ENCODE measurements at places on chromosomes 12 and 14. TPM values are rescaled to one million over a fixed set of nuclear protein-coding genes. Genes with fewer than 3 reads are reported as not detected.

DNA sequence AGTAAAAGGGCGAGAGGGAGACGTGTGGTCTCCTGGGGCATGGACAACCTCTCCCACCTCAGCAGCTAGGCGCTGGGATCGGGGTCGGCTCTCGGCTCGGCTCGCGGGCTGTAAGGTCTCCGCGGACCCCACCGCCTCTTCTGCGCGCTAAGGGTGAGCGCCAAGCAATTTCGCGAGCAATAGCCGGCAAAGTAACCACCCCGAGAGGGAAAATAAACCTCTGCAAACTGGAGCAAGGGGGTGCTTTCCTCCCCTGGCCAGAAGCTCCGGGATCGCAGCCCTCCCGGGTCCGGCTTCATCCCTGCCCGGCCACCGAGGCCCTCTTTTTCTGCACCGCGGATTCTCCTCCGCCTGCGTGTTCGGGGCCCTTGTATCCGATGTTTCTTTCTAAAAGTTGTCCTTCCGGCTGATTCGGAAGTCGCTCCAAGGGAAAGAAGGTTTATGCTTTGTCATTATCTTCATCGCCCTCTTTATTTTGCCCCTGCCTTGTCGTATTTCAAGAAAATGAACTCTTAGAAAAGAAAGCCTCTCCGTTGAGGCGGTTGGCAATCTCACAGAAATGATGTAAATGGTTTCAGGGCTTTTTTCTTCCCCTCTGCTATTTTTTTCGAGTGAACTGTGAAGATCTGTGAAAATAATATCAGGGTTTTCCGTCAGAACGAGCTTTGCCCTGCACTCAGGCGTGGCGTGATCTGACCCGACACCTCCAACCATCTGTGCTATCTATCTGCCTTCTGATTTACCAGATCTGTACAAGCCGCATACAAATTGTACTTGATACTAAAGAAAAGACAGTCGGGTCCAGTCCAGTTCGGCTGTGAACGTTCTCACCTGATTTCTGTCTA is 1.7 kb upstream of the SIX6 start:
- H3K27ac ChIP-seq = no peak overlapping the region
- DNase-seq = no peak
- H3K36me3 ChIP-seq = no peaks in the 10 kb centered on the region
- H3K4me1 ChIP-seq = peaks cover 2% of the 10 kb centered on the region

GRCh38 chr12:79344855-79345847 is 345.6 kb downstream of the PAWR start:
- no peaks in the 10 kb centered on the region for H3K36me3 ChIP-seq
- no peak overlapping the region for H3K4me3 ChIP-seq
- H3K4me1 ChIP-seq = no peaks in the 10 kb centered on the region
- H3K27ac ChIP-seq = no peak overlapping the region
- peak; percentile 50 for DNase-seq

VSX2 gene
- total RNA-seq = not detected

DNA sequence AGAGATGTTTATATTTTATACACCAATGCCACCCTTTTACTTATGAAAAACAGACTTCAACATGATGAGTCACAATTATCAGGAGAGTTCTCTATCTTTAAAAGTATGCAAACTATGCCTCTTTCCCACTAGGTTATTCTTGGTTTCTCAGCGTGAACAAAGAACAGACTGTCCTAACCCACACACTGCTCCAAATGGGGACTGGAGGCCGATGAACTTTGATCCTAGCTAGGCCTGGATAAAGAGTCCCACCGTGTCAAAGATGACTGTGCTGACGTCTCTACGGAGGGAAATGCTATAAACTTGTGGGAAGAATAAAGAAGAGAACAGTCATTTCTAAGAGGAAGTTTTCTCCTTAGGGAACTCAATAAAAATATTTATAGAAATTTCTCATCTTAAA is 160.1 kb downstream of the EPS8 start:
- H3K27me3 ChIP-seq = no peaks in the 10 kb centered on the region
- DNase-seq = peak; percentile 98
- peaks cover 15% of the 10 kb centered on the region for H3K4me1 ChIP-seq

ALDH2 gene
- total RNA-seq = 12.5 TPM

DNA sequence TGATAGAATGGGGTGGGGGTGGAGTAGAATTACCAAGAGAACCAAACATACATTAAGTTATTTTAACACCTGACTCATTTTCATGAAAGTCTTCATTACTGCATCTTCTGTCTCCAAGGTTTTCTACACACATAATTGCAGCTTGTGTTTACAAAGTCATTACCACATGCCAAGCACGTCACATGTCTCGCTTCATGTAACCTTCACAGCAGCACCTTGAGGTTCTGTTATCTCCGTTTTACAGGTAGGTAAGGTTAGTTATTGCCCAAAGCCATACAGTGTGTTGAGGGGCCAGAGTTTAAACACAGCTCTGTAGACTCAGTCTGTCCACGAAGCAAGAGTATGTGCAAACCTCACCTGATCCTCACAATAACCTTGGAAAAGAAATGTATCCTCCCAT is 64.3 kb upstream of the RBM19 start:
- no peak for DNase-seq
- no peaks in the 10 kb centered on the region for H3K4me1 ChIP-seq
- H3K4me3 ChIP-seq = no peak overlapping the region
- peaks cover 1% of the 10 kb centered on the region for H3K27me3 ChIP-seq

PROX2 gene
- not detected for total RNA-seq

DNA sequence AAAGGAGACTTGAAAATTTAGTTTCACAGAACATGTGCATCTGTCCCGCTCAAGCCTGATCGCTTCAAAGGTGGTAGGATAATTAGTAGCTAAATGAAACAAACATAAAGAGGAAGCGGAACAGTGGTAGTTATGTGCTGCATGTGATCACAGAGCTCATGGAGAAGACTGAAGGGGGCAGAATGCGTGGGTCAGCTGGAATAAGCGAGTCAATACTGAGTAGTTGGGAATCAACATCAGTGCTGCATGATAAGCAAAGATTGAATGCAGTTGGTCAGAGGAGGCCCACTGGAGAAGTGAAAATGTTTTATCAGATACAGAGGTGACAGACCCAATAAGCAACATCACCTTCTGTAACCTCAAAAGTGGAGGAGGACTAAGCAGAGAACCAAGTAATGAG is 95.1 kb upstream of the RFX4 start:
- H3K27ac ChIP-seq = no peak overlapping the region
- no peaks in the 10 kb centered on the region for H3K36me3 ChIP-seq
- H3K27me3 ChIP-seq = no peaks in the 10 kb centered on the region

OR6C1 gene
- total RNA-seq = not detected

- no peaks in the 10 kb centered on the region for H3K36me3 ChIP-seq
- H3K4me3 ChIP-seq = no peak overlapping the region
- H3K27me3 ChIP-seq = peaks cover 52% of the 10 kb centered on the region
- no peaks in the 10 kb centered on the region for H3K4me1 ChIP-seq
- no peak for DNase-seq
Observed at GRCh38 chr14:56794088-56794556, 16.2 kb downstream of the OTX2 start.

STAB2 gene
- total RNA-seq = not detected

DNA sequence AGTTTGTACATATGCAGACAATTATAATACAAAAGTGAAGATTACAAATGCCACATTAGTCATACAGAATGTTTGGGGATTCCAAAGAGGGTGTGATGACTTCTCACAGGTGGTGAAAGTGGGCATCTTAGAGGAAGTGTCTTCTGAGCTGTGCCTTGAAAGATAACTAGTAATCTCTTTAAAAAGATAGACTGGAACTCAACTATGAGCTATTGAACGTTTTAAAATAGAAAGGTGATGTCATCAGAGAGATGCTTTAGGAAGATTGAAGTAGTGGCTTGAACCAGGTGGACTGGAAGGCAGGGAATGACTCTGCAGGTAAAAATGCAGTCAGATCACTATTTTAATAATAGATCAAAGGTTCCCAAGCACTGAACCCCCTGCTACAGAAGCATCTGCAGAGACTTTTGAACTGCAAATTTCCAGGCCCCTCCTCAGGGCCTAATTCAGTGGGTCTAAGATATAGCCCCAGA is 50.3 kb downstream of the SYT1 start:
- no peak for DNase-seq
- no peak overlapping the region for H3K27ac ChIP-seq
- no peaks in the 10 kb centered on the region for H3K27me3 ChIP-seq
- no peak overlapping the region for H3K4me3 ChIP-seq
- H3K4me1 ChIP-seq = no peaks in the 10 kb centered on the region

CLEC6A gene
- total RNA-seq = not detected

NRL gene
- 0.18 TPM for total RNA-seq

RPL10L gene
- not detected for total RNA-seq

GRCh38 chr14:49249022-49249421 is 337.2 kb downstream of the RPS29 start:
- H3K27me3 ChIP-seq = no peaks in the 10 kb centered on the region
- no peaks in the 10 kb centered on the region for H3K36me3 ChIP-seq
- no peaks in the 10 kb centered on the region for H3K4me1 ChIP-seq
- DNase-seq = peak; percentile 1

COL2A1 gene
- not detected for total RNA-seq

C12orf43 gene
- total RNA-seq = 12.5 TPM

GAS2L3 gene
- 15.6 TPM for total RNA-seq

DNA sequence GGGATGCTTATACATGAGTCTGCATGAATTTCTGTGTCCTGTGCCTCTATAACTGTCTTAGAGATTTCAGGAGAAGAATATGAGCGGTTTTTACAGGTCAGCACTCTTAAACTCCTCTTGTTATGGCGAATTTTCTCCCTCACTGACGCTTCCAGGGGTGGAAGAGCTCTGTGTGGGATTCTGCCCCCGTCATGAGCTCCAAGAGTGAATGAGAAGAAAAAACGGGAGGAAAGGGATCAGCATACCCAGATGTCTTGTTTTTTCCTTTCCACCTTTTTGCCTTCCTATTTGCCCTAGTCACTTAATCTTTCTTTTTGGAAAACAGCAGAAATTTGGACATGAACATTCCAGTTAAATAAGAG is 651 bp downstream of the PFKM start:
- peaks cover 5% of the 10 kb centered on the region for H3K27me3 ChIP-seq
- peak overlapping the region; percentile 36 for H3K27ac ChIP-seq
- peak overlapping the region; percentile 93 for H3K4me3 ChIP-seq
- DNase-seq = peak; percentile 41
- H3K36me3 ChIP-seq = peaks cover 2% of the 10 kb centered on the region

DNA sequence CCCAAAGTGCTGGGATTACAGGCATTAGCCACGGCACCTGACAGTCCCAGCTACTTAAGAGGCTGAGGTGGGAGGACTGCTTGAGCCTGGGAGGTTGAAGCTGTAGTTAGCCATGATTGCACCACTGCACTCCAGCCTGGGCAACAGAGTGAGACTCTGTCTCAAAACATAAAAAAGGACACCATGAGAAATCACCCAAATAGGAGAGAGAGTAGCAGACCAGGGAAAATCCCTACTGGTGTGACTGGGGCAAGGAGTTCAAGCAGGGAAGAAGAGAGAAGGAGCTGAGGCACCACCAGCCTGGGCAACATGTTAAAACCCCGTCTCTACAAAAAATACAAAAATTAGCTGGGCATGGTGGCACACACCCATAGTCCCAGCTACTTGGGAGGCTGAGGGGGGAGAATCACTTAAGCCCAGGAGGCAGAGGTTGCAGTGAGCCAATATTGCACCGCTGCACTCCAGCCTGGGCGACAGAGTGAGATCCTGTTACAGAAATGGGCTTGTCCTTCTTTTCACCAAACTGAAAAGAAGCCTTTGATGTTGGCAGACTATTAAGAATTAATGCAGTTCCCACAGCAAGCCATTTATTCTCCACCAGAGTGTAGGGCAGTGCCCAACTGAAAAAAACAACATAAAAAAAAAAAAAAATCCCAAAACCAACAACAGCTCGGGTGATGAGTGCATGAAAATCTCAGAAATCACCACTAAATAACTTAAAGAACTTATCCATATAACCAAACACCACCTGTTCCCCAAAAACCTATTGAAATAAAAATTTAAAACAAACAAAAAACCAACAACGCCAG is 4.5 kb upstream of the SRSF9 start:
- H3K27ac ChIP-seq = no peak overlapping the region
- H3K36me3 ChIP-seq = no peaks in the 10 kb centered on the region
- H3K4me3 ChIP-seq = no peak overlapping the region
- DNase-seq = no peak
- no peaks in the 10 kb centered on the region for H3K27me3 ChIP-seq

CD69 gene
- not detected for total RNA-seq

FLRT2 gene
- total RNA-seq = 11.1 TPM

GRCh38 chr12:108861878-108862587 is 4.7 kb upstream of the SSH1 start:
- no peaks in the 10 kb centered on the region for H3K27me3 ChIP-seq
- no peak overlapping the region for H3K27ac ChIP-seq
- H3K4me1 ChIP-seq = peaks cover 7% of the 10 kb centered on the region
- no peaks in the 10 kb centered on the region for H3K36me3 ChIP-seq

- no peaks in the 10 kb centered on the region for H3K27me3 ChIP-seq
- no peak for DNase-seq
- no peak overlapping the region for H3K27ac ChIP-seq
- H3K4me1 ChIP-seq = no peaks in the 10 kb centered on the region
Observed at GRCh38 chr12:81992461-81992860, 233.3 kb upstream of the PPFIA2 start.

- peaks cover 1% of the 10 kb centered on the region for H3K4me1 ChIP-seq
- no peak overlapping the region for H3K27ac ChIP-seq
- peaks cover 11% of the 10 kb centered on the region for H3K36me3 ChIP-seq
- no peak overlapping the region for H3K4me3 ChIP-seq
Observed at GRCh38 chr14:95472819-95473251, 43.6 kb downstream of the SYNE3 start.

DNA sequence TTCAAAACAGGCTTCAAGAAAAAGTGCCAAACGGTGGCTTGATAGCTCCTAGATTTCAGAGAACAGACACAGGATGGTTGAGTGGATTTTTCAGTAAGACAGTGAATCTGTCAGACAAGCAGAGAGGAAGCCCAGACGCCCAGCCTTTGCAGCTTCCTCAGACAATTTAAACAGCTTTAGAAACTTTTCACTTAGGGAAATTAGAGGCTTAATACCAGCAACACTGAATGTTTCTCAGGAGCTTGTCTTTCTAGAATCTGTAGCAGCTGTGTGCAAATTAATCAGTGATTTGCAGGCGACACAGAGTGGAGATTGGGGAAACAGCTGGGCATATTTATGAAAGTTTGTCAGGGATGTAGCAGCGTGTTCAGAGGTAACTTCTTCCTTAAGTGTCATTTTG is 362.1 kb downstream of the GALC start:
- H3K27ac ChIP-seq = no peak overlapping the region
- no peaks in the 10 kb centered on the region for H3K27me3 ChIP-seq
- no peaks in the 10 kb centered on the region for H3K4me1 ChIP-seq
- no peaks in the 10 kb centered on the region for H3K36me3 ChIP-seq

SENP1 gene
- 25.3 TPM for total RNA-seq

GRCh38 chr14:68328509-68328908 is 464.4 kb downstream of the ZFP36L1 start:
- H3K27me3 ChIP-seq = no peaks in the 10 kb centered on the region
- H3K4me3 ChIP-seq = no peak overlapping the region
- H3K4me1 ChIP-seq = peaks cover 2% of the 10 kb centered on the region
- no peaks in the 10 kb centered on the region for H3K36me3 ChIP-seq
- H3K27ac ChIP-seq = no peak overlapping the region
- DNase-seq = no peak

TAS2R50 gene
- 4.4 TPM for total RNA-seq

CCDC196 gene
- total RNA-seq = not detected

- DNase-seq = no peak
- no peaks in the 10 kb centered on the region for H3K27me3 ChIP-seq
- no peak overlapping the region for H3K27ac ChIP-seq
- H3K4me3 ChIP-seq = no peak overlapping the region
Observed at GRCh38 chr12:117807946-117808345, 160.8 kb downstream of the KSR2 start.

KRT73 gene
- total RNA-seq = not detected
